ENCODE measurements at places on chromosomes 11 and 22.

DNA sequence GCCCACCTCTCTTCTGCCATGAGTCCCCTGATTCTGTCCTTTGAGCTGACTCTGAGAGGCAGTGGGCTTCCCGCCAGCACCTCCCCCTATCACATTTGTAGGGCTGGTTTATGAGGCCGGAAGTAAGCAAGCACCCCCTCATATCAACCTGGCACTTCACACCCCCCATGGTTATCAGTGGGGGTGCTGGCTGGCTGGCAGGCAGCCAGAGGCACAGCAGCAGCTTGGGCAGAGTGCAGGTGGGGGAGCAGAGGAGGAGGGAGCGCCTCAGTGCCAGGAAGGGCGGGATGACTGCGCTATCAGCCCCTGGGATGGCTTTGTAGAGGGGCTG lies 22.9 kb upstream of the CHRM4 start:
- no peak for DNase-seq

DNA sequence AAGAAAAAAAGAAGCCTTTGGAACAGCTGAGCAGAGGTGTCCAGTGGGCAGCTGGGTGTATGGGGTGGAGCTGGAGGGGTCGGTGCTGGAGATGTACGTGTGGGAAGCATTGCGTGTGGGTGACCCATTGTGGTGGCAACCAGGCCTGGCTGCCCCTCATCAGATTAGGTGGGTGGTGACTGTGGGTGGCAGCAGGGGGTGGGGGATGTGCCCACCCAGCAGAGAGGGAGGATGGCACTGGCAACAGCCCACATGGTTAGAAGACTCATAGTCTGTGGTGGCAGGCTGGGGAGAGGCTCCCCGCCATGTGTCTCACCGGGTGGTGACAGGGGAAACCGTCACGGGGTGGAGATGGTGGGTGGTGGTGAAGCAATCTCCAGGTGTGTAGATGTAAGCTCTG lies 27.6 kb downstream of the TP53I11 start:
- DNase-seq = no peak

DNA sequence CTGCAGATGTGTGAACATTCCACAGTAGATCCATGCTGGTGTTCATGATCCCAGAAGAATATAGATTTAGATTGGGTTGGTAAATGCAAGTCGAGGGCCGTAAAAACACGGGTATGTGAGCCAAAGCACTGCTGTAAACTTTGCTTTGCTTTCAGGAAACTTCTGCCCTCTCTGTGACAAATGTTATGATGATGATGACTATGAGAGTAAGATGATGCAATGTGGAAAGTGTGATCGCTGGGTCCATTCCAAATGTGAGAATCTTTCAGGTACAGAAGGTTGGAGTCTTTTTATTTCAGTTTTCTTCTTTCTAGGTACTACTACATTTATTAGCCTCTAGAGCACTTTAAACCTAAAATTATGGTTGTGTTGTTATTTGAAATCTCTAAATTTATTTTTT lies 36.2 kb upstream of the TTC36 start:
- no peak for DNase-seq

DNA sequence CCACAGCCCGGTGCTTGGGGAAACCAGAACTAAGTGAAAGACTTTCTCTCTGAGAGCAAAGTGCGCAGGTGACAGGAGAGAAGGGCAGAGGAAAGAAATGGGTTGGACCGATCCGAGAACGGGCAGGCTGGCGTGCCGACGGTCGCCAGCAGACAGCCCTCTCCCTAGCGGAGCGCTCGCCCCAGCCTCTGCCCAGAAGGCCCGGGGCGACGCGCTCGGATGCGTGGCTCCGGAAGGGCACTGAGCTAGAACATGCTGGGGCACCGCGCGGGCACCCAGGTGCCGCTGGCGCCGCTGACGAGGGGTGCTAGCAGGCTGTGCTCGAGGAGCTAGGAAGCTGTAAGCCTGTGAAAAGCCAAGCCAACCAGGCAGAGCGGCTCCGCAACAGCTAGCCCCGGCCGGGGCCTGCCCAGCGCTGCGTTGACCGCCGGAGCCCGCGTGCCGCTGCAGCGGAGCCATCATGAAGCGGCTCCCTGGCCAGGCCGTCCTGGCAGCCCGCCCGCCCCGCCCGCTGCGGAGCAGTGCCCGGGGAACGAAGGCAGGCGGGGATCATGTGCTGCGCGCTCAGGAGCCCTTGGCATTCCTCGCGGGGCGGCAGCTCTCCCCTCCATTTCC lies 22.1 kb upstream of the RRAS2 start:
- peak; percentile 63 for DNase-seq

- DNase-seq = peak; percentile 57
These were observed 1.7 kb upstream of the RHOD start for GRCh38 chr11:67054836-67055523.

DNA sequence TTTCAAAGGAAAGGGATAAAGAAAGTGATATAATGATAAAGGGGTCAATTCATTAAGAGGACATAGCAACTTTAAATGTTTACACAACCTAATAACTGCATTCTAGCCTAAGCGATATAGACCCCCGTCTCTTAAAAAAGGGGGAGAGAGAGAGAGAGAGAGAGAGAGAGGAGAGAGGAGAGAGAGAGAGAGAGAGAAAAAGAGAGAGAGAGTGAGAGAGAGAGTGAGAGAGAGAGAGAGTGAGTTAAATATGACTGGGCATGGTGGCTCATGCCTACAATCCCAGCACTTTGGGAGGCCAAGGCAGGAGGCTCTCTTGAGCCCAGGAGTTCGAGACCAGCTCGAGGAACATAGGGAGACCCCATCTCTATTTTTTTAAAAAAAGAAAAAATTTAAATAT lies 90.2 kb upstream of the GAL start:
- no peak for DNase-seq

GRCh38 chr11:126561327-126561893 lies 205.9 kb downstream of the ST3GAL4 start:
- DNase-seq = peak; percentile 58

DNA sequence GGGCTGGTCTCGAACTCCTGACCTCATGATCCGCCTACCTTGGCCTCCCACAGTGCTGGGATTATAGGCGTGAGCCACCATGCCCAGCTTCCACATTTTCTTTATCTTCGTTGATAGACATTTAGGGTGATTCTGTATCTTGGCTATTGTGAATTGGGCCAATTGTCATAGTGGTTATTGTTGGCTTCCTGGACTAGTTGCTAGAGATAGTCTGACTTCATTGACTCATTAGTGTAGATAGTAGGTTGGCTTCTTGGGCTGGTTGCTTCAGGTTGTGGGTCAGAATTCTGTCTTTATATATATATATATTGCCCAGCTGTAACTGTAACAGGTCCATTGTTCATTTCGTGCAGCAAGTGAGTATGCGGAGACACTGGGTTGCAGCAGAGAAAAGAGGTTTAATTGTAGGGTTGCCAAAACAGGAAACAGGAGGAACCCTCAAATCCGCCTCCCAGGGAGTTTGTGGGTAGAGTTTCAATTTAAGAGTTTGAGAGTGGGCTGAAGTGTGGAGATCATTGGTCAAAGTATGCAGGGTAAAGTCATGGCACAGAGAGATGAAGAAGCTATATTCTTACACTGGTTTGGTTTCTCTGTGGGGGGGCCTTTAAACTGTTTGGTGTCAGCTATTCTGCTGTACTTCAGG lies 22.0 kb downstream of the ATG13 start:
- no peak for DNase-seq

GRCh38 chr22:48803948-48804810 lies 1023.5 kb downstream of the BRD1 start:
- DNase-seq = no peak

GRCh38 chr11:117669062-117669461 lies 128.0 kb downstream of the DSCAML1 start:
- no peak for DNase-seq

- peak; percentile 74 for DNase-seq
These were observed 57.7 kb upstream of the DRD2 start for GRCh38 chr11:113532697-113533424.

GRCh38 chr11:9886595-9886994 lies 222.7 kb downstream of the SWAP70 start:
- no peak for DNase-seq

DNA sequence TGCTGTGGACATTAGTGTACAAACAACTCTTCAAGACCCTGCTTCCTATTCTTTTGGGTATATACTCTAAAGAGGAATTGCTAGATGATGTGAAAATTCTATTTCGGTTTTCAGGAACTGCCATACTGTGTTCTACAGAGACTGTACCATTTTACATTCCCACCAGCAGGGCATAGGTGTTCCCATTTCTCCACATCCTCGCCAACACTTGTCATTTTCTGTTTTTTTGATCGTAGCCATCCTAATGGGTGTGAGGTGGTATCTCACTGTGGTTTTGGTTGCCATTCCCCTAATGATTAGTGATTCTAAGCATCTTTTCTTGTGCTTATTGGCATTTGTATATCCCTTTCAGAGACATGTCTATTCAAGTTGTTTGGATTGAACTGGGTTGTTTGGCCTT lies 29.8 kb upstream of the GRK3 start:
- DNase-seq = no peak

DNA sequence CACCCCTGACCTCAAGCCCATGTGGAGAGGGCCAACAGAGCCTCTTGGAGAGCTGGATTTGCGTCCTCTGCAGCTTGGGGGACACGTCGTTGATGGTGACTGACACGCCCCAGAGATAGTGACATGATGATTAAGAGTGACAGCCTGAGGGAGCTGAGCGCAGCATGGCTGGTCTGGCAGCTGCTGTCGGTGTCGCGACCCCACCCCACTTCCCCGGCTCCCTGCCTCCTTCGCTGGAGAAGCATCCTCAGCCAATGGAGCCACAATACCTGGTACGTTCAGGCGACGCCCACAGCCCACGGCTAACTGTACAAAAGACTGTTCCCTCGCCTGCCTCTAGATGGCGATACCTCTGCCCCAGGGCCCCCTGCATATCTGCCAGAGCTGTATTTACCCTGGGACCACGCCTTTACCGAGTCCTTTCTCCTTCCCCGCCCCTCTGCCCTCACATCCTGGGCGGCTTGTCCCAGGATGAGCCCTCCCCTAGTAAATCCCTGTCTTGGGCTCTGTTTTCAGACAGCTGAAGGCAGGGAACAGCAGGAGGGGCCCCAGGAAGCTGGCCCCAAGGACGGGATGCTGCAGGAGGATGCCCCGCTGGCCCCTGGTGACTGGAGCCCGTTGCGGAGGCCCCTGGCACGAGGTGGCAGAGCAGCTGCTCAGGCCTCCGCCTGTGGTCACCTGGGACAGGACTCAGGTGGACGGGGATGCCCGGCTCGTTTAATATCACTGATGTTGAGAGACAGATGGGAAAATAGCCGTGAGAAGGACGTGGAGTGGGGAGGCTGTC lies 90.6 kb downstream of the RPS6KA4 start:
- peak; percentile 23 for DNase-seq

- no peak for DNase-seq
These were observed 5.6 kb upstream of the ZBED4 start for GRCh38 chr22:49847751-49848689.

GRCh38 chr22:25775531-25775930 lies 33.5 kb downstream of the MYO18B start:
- peak; percentile 6 for DNase-seq

DNA sequence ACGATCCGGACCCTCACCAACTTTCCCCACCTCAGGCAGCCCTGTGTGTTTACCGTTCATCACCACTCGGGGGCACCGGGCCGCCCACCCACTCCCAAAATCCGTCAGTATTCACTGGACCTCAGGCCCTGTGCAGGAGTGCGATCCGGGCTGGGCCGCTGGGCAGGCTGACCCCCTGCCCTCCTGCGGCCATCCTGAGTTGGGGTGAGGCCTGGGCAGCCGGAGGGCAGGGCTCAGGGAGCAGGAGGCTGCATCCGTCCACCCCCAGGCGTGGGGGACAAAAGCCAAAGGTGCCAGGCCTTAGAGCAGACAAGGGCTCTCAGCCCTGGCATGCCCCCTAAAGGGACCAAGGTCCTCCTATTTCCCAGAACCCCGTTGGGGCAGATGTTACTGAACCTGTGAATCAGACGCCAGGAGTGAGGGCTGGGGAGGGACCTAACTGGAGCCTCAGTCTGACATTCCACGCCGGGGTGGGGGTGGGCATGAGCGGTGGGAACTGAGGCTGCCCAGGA lies 16.8 kb upstream of the TMEM191C start:
- DNase-seq = no peak

- DNase-seq = peak; percentile 49
These were observed 113.8 kb downstream of the NECTIN1 start for GRCh38 chr11:119615003-119615881.

- DNase-seq = no peak
These were observed 339.6 kb downstream of the TBC1D22A start for GRCh38 chr22:47102081-47102480.
